ENCODE measurements at places on chromosomes 12 and 14. TPM values are rescaled to one million over a fixed set of nuclear protein-coding genes. Genes with fewer than 3 reads are reported as not detected.

- no peak for DNase-seq
Measured at GRCh38 chr14:71208702-71209357, 301.6 kb downstream of the PCNX1 start.

Gene INHBC
- total RNA-seq = not detected

- peak; percentile 91 for DNase-seq
Measured at GRCh38 chr14:65344011-65344410, 68.5 kb upstream of the FUT8 start.

- no peak for DNase-seq
Measured at GRCh38 chr12:90038289-90038688, 329.7 kb upstream of the ATP2B1 start.

DNA sequence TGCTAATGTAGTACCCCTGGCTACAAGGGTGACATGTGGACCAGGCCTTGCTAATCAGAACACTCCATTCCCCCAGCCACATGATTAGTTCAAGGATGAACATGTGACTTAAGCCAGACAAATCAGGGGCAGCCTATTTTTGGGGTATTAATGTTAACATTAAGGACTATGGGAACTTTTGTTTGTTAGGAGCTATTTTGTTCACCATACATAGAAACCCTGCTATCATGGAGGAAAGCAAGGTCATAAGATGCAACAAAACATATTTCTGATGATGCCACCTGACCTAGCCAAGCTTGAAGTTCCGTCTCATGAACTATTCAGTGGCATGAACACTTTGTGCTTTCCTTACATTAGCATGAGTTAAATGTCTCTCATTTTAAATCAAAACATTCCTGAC, 90.8 kb upstream of the PELI2 start:
- DNase-seq = no peak

GRCh38 chr14:86799244-86799647, 1193.7 kb downstream of the GALC start:
- DNase-seq = peak; percentile 95

- no peak for DNase-seq
Measured at GRCh38 chr14:99432485-99432884, 48.2 kb downstream of the SETD3 start.

Gene P2RX7
- 0.52 TPM for total RNA-seq

GRCh38 chr12:30461026-30461615, 234.5 kb downstream of the IPO8 start:
- no peak for DNase-seq

DNA sequence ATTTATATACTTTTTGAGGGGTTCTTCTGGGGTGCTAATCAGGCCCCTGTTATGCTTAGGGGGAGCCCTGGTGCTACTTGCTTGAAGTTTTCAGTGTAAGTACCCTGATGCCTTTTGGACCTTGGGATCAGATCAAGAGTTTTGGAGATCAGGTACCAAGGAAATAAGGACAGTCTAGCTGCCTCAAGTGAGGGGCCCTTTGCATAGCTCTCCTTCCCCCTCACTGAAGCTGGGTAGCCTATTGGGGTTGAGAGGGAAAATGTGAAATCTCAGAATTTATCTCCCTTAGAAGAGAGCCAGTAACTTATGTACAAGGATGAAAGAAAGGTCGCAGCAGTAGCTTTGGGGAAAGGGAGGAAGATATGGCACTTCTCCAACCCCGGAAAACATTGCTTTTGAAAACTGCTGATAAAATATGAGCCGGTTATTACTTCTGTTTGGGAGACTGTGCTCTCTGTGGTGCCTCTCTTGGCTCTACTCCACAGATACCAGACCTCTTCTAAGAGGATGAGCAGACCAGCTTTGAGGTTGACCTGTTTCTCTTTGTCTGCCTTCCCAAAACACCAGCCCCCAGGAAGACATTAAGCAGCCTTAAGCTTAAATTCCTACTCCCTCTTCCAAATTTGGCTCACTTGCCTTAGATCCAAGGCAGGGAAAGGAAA, 8.8 kb upstream of the AMHR2 start:
- no peak for DNase-seq

Gene PLXNC1
- total RNA-seq = 2.7 TPM

DNA sequence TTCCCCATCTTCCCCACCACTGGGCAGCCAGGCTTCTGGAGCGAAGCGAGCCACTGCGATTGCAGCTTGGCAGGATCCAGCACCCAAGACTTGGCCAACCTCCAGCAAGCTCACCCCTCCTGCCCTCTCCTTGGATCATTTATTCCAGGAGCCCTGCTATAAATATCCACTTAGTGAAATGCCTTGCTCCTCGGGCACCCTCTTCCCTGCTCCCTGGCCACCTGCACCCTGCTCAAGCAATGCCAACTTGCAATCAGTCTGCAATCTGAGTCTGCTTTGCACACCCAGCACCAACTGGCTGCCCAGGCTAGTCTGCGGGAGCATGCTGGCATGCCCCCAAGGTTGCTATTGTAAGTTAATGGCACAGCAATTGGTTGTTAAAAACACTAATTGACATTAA, 666.0 kb downstream of the MED13L start:
- no peak for DNase-seq

DNA sequence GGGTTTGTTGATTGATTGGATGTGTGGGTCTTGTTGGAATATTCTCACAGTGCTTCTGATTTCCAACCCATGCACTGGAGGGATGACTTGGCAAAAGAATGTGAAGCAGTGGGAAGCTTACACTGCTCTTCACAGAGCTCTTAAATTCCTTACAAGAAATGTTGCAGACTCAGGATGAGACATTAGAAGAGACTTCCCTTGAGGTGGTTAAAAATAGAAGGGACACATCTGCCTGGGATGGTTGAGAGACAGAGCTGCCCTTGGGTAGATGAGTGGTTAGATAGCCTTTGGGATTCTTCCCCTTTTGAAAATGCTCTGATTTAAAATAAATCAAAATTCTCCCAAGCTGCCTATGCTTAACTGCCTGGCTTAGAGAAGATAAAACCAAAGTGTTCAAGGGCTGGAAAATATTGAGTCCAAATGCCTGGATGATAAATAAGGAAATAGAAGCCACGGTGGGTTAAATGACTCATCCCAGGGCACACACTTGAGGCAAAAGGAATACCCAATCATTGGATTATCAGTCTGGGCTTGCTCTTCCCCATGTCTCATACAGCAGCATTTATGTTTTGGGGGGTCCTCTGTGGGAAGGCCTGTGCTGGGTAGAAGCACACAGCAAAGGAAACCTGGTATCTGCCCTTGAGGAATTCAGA, 264.3 kb downstream of the AKAP6 start:
- peak; percentile 69 for DNase-seq

DNA sequence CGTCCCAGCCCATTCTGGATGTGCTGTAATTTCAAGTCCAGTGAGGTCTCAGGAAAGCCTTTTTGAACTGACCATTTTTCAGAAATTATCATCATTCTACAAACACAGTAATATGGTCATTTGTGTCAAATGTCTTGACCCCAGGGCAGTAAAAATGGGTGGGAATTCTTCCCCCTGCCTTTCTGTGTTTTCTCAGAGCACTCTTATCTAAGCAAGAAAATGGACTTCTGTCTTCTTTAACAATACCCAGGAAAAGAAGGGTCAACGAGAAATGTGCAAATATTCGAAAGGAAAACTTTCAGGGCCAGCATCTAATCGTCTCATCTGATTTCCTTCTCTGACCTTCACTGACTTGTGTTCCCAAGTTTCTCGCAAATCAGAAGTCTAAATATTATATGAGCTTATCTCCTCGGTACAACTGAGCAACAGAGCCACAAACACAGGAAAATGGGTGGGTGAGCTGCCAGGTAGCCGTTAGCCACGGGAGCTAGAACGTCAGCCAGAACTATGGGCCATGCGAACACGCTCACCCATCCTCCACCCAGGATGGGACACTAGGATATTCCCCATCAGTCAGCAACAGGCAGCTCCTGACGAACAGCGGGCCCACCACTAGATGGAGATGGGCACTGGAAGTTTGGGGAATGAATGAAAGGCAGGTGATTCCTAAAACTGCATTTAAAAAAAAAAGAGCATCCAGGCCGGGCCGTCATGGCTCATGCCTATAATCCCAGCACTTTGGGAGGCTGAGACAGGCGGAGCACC, 57.1 kb downstream of the VWF start:
- no peak for DNase-seq

Gene RPL10L
- not detected for total RNA-seq

Gene FAM90A1
- 0.10 TPM for total RNA-seq

DNA sequence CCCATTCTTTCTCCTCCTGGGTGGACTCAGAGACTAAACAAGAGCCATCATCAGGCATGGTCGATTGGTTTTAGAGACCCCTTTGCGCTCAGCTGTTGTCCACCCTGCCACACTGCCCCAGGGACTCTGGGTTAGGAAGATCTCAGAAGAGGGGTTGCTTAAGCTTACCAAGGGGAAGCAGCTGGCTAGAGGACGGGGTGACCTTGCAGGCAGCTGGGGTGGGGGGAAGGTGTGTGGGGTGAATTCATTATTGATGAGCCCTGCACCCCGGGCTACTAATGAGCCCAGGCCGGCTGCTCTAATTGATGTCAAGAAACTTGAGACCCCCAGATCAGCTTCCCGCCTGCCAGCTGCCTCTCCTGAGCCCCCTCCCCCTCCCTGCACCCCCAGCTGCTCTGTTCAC, 8.7 kb upstream of the ZNF385A start:
- no peak for DNase-seq

DNA sequence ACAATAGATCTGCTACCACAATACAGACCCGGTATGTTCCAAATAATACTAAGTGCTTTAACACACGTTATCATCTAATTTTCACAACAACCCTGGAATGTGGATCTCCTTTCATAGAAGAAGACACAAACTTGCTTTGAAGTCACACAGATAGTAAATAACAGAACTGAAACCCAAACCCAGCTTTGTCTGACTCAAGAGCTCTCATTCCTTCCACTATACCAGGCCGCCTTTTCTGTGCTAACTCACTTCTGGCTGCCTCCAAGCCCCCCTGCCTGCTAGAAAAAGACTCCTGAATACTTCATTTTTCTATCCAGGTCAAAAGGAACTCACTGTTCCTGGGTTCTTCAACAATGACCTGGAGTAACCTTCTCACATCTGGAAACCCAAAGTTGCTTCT, 37.8 kb downstream of the PRPF40B start:
- DNase-seq = no peak

DNA sequence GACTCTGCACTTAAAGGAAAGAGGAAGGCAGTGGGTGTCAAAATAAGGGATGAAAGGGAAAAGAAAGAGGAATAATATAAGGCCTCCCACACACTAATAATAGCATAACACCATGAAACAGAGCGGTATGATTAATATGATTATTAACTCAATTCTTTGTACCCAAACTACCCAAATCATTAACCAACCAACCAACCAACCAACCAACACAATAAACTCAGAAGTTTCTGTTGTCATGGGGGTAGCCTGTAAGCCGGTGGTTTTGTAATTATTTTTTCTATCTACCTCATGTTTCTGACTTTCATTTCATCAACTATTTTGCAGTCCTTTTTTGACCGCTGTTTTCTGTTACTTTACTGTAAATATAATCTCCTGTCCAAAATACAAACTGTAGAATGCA, 105.8 kb downstream of the RERG start:
- peak; percentile 2 for DNase-seq

Gene FITM1
- not detected for total RNA-seq

- no peak for DNase-seq
Measured at GRCh38 chr12:30880813-30881212, 45.7 kb upstream of the TSPAN11 start.

DNA sequence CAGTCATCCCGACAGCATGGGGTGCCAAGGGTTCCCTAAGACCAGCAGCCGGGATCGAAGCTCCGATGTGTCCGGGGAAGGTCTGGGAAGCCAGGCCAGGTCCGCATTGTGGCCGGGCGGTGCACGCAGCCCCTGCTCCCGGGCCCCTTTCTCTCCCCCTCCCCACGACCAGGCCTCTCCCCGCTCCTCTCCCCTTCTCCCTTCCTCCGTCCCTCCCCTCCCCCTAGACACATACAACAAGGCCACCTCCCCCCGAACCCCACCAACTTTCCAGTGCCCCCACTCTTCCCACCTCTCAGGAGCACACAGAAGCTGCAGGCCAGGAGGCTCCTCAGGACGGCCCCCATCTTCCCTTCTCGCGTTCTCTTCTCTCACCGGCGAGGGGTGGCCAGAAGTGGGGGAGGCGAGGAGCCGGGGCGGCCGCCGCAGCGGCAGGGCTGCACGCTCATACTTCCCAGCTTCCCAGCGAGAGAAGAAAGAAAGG, 413 bp downstream of the LRP6 start:
- DNase-seq = no peak

GRCh38 chr12:94372461-94372860, 87.2 kb downstream of the CEP83 start:
- no peak for DNase-seq

DNA sequence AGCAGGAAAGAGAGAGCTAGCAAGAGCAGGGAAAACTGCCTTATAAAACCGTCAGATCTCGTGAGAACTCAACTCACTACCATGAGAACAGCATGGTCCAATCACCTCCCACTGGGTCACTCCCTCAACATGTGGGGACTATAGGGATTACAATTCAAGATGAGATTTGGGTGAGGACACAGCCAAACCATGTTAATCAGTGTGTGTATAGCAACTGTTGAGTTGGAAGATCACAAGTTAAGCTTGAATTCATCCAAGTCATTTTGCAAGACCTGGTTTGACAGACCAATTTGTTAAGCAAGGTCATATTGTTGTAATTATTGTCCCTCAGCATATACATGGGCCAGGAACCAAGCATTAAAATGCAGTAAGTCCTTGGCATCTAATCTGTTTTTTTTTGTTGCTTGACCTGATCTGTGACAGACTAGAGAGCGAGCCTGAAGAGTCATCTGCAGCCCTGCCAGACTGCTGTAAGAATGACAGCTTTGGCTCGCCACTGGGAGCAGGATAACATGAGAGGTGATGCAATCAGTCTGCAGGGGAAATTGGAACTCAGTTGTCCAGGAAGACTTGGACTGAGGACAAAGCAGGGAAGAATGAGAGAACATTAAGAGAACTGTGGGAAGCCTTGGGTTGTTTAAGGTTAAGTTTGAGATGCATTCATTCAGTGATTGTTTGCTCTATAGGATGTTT, 297.6 kb upstream of the SEL1L start:
- no peak for DNase-seq

DNA sequence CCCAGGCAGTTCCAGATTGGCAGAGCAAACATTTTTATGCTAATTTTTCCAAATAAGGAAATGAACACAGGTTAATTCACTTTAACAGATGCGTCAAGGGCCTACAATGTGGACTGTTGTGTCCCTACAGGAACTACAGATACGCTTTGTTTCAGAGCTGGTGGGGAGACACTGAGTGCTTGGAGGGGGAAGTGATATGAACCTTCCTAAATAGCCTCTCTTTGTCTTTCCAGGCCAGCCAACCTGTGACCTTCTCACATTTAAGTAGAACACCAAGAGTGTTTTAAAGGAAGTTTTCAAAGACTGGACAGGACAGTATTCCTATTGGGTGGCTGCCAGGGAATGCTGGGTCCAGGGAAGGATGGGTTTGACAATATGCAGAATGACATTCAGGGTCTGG, 141.3 kb downstream of the ZNF664 start:
- no peak for DNase-seq

DNA sequence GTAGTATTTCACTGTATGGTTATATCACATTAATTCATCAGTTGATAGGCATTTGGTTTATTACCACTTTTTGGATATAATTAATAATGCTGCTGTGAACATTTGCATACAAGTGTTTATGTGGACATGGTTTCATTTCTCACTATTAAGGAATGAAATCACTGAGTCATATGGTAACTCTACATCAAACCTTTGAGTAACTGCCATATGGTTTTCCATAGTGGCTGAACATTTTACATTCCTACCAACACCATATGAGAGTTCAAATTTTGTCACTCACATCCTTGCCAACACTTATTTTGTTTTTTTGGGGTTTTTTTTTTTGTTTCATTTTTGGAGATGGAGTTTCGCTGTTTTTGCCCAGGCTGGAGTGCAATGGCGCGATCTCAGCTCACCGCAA, 30.2 kb upstream of the EAPP start:
- no peak for DNase-seq

Gene MBIP
- total RNA-seq = 24.2 TPM

All from renal cortical epithelial cell (primary cell).